ENCODE measurements at places on chromosomes 7 and 10. TPM values are rescaled to one million over a fixed set of nuclear protein-coding genes. Genes with fewer than 3 reads are reported as not detected.

- DNase-seq: no peak
Observed at GRCh38 chr10:77478247-77478961, 159.2 kb downstream of the KCNMA1 start.

DNA sequence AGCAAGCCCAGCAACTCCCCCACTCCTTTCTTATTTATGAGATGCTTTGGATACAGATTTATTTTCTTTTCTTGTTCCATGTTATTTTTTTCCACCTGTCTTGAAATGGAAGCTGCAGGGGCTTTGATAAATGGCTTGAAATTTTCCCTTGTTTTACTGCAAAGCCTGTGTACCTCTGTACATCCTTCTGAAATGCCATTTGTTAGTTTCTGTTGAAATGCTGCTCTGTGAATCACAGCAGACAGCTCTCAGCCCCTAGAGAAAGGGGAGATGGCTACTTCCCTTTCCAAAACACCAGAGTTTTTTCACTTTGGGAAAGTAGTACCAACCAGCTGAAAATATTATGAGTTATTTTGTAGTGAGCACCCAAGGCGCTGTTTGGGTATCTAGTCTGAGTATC lies 304.2 kb downstream of the ELMO1 start:
- no peak for DNase-seq

DNA sequence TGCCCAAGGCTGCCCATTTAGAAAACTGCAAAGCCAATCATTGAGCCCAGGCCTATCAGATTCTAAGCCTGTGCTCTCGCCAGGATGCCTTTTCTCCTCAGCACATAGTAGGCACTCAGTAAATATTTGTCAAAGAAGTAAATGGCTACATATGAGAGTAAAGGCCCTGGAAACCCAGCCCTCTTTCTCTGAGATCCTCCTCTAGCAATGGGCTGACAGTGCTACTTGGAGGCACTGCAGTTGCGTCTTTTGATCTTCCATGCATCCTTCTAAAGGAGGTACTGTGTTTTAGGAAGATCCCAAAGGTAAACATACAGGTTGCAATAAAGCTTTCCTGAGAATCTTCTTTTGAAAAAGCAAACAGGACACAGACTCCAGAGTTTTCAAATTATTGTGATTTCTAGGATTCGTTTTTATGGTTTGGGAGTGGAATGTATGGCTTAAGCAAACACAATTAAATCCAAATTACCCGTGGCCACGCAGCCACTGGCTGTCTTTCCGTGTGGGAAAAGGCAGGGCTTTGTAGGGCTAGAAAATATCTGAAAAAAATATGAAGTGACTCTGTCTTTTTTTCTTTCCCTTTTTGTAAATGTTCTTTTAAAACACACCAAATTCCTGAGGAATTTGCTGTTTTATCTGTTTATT lies 151.3 kb upstream of the BMPER start:
- no peak for DNase-seq

EVX1 gene
- total RNA-seq: not detected
